Esophagus squamous epithelium (tissue), 5 donors: ENCODE measurements at places on chromosomes 2 and 18.

DNA sequence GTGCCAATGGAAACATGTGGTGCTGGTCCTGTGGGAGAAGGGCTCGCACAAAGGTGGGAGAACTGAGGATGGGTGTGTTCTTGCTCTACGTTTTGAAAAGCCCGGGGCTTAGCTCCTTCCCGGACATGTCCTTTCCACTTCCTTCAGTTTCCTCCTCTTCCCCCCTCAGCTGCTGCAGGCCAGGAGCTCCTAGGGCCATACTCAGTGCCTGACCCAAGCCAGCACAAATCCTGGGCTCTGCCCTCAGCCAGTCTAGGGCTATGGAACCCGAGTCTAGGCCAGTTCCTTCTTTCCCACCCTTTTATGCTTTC is 1.4 kb upstream of the SIX2 start:
- DNase-seq = no peak

GRCh38 chr2:71545572-71546274 is 92.4 kb downstream of the DYSF start:
- no peak for DNase-seq

GRCh38 chr18:9616049-9616448 is 1.7 kb upstream of the PPP4R1 start:
- no peak for DNase-seq

DNA sequence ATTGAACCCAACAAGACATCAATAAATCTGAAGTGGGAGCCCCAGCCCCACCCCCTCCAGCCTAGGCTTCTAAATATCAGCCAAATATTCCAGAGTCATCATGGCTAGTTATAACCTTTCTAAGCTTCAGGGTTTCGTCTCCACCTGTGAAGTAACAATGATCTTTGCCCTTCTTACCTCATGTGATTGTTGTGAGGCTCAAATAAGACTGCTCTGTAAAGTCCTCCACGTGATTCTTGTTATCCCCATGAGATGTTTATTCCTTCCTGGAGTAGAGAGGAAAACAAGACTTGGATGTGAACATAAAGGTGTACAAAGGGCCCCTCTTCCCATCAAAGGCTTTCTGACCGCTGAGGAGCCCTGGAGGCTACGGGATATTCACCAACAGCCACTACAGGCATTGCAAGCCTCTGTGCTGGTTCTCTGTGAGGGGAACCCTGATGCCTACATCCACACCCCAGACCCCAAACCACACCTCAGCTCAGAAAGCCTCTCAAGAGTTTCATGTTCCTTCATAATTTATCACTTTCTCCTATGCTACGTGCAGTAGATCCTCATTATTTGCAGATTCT is 20.1 kb upstream of the REEP1 start:
- DNase-seq = no peak

DNA sequence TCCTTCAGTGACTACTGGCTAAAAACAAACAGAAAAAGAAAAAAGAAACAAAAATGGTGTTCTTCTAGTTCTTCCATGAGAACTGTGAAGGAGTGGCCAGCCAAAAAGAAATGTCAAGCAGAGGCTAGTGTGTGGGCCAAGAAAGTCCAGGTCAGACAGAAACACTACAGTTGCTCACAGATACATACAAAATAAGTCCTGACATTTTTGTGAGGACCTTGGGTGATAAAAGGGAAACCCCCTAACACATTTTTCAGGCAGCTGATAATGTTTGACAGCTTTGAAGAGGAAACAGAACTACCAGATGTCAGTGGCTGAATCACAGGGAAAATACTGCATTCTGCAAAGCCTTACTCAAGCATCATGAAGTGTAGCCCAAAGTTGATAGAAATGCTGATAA is 28.1 kb downstream of the ARHGAP25 start:
- DNase-seq = no peak

DNA sequence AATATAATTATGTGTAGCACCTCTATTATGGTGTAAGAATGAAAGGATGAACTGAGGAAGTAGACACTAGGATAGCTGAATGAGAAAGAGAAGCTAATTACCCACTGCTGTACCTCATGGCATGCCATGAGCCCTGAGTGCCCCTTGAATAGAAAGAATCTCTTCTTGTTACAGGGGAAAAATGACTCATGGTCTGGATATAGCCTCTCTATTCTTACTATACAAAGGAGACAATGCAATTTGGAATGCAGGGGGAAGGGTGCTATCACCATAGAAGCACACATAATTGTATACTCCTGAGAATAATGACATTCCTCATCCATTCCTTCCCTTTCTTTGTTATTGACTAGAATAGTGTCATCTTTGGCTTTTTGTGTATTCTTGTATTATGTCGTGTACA is 385.2 kb downstream of the CDH7 start:
- DNase-seq = no peak

DNA sequence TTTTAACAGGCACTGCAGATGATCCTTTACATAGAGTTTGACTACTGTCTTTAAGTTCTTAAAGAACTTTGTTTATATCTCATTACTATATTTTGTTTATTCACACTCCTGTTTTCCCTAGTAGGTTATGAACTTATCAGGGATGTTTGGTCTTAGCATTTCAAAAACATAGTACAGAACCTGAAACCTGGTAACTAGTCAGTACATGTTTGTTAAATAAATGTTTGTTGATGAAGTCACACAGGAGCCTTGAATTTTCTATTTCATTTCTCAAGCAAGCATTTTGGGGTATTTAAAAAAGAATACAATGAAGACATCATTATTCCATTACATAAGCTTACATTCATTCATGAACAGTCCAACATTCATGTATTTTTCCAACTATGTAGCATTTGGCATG is 280.3 kb upstream of the ZSWIM2 start:
- DNase-seq = no peak

GRCh38 chr2:218036371-218036770 is 32.7 kb upstream of the RUFY4 start:
- DNase-seq = no peak

DNA sequence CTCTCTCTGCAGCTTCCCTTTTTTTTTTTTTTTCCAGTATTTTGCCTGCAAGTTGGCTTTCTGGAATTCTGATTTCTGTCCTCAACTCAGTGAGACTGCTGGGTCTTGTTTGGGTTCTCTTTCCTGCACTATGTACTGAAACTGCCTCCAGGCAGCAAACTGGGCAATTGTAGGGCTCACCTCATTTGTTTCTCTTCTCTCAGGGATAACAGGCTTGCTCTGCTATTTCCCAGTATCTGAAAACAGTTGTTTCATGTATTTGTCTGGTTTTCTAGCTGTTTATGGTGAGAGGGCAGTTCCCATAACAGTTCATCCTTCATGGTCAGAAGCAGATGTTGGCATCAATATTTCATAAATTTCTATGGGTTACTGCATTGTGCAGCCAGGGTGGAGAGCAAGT is 206.0 kb downstream of the CYRIA start:
- no peak for DNase-seq

GRCh38 chr2:55119711-55120487 is 69.6 kb upstream of the RTN4 start:
- no peak for DNase-seq

- DNase-seq = peak; percentile 53
Observed at GRCh38 chr2:25041928-25042320, at the start of gene EFR3B. EFR3B (plus strand) TSS chr2:25042076; CDS start chr2:25042313, 237 bp downstream.

DNA sequence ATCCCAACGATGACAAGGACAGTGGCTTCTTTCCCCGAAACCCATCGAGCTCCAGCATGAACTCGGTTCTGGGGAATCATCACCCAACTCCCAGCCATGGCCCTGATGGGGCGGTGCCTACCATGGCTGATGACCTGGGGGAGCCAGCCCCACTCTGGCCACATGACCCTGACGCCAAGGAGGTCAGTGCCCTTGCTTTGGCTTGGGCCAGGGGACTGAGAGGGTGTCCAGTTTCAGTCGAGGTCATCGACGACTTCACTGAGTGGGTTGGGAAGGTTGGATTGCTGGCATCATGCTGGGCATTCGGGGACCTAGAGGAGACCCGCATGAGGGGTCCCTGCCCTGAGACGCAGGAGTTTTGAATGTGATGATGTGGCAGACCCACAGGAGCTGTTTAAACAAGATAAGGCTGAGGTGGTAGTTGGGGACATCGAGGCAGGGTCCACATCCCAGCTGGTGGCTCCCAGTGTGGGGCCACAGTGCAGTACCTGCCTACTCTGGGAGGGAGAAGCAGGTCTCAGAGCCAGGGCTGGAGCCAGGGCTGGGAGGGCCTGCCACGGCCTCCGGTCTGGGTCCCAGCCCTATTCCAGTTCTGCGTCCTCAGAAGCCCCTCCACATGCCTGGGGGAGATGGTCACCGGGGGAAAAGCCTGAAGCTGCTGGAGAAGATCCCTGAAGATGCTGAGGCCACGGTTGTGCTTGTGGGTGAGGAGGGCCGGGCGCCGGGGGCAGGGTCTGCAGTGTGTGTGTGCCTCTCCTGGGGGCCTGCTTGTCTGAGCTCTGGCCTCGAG is 6.0 kb downstream of the SLC4A3 start:
- DNase-seq = no peak

GRCh38 chr2:183505911-183506310 is 381.7 kb downstream of the NUP35 start:
- DNase-seq = no peak

DNA sequence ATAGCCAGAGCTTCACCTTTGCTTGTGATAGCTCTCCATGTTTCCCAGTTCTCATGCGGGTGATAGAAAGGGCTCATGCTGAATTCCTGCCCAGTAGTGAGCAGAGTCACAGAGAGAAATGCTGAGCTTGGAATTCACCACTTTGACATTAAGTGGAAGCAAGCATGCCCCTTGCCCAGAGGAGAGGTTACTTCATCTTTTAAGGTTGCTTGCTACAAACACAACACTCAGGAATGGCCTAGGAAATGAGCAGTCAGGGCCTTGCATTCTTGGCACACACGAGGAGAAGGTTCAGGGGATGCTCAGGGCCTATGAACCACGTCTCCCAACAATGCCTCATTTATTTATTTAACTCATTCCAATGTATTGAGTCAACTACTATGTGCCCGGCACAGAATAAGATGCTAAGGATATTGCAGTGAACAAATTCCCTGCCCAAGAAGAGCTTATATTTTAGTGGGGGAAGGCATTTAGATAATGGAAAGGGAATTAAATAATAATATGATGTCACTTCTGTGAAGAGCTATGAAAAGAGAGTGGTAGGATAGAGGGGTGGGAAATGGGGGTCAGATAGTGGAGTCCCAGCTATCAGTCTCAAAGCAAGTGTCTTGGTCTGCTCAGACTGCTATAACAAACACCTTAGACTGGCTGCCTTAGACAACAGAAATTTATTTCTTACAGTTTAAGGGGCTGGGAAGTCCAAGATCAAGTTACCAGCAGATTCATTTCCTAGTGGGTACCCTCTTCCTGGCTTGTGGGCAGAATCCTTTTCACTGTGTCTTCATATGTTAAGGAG is 42.1 kb downstream of the DDX18 start:
- no peak for DNase-seq

DNA sequence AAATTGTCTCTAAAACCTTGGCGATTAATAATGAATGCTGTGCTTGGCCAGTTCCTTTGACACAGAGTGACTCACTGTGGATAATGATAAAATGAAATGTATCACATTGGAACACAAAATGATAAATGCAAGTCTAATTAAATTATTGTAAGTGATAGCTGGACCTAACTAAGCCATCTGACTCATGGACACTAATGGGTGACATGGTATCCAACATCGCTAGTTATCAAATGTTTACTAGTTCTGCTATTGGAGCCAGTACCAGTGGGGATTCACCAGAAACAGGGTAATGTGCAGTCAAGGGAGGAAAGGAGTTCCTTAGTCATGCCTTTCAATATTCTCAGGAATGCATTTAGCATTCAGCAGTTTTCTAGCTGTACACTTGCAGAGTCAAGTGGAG is 736.3 kb upstream of the ACVR2A start:
- no peak for DNase-seq

DNA sequence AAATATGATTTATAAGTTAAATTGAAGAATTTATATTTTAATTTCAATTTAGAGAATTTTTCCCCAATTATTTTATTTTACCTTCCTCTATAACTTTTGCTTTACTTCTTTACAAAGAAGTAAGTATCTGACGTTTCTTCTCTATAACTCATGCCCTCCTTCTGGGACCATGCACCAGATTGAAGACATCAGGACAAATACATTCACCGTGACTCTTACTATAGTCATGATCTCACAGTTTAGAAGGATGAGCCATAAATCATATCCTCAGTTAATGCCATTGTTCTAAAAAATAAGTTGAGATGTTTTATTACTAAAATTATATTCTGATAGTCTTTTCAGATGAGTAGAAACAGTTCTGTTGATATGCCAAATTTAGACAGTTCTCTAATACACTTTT is 279.3 kb downstream of the TMX3 start:
- DNase-seq = no peak

DNA sequence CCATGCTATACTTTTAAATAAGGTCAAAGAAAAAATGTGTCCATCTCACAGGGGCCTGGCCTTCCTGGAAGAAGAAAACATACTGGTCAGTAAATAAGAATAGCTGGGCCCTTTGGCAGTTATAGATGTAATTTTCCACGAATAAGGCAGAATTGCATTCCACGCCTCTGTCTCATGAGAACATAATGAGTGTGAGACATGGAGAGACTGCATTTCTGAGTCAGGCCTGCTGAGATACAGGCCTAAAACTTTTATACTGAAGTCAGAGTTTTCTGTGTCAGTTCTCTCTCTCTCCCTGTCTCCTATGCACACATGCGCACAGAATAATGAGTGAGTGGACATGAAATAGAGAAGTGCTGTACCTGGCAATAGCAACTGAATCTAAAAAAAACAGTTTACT is 20.4 kb upstream of the IL1R1 start:
- DNase-seq = no peak

DNA sequence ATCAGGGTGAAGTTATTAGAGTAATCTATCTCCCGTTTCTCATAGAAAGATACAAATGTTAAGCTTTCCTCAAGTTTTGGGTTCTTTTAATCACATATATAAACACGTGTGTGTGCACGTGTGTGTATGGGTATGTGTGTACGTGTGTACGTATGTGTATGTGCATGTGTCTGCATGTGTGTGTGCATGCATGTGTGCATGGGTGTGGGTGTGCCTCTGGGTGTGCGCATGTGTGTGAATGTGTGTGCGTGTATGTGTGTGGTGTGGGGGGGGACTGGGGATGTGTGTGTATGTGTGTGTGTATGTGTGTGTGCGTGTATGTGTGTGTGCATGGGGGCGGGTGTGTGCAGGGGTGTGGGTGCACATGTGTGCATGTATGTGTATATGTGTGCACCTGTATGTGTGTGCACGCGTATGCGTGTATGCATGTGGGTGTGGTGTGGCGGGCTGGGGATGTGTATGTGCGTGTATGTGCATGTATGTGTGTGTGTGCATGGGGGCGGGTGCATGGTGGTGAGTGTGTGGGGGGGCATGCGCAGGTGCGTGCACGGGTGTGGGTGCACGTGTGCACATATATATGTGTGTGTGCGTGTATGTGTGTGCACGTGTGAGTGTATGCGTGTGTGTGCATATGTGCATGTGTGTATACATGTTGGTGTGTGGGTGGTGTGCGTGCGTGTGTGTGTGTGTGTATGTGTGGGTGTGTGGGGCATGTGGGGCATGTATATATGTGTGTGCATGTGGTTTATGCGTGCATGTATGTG is 304.0 kb downstream of the MBD2 start:
- DNase-seq = no peak
